H7 (cell line): ENCODE measurements at places on chromosomes 2 and 18.
A peak's percentile ranks its signal among the peaks of the same experiment; 100 is the strongest.

GRCh38 chr2:2294183-2294690 lies 36.8 kb downstream of the MYT1L start:
- DNase-seq, result no peak

DNA sequence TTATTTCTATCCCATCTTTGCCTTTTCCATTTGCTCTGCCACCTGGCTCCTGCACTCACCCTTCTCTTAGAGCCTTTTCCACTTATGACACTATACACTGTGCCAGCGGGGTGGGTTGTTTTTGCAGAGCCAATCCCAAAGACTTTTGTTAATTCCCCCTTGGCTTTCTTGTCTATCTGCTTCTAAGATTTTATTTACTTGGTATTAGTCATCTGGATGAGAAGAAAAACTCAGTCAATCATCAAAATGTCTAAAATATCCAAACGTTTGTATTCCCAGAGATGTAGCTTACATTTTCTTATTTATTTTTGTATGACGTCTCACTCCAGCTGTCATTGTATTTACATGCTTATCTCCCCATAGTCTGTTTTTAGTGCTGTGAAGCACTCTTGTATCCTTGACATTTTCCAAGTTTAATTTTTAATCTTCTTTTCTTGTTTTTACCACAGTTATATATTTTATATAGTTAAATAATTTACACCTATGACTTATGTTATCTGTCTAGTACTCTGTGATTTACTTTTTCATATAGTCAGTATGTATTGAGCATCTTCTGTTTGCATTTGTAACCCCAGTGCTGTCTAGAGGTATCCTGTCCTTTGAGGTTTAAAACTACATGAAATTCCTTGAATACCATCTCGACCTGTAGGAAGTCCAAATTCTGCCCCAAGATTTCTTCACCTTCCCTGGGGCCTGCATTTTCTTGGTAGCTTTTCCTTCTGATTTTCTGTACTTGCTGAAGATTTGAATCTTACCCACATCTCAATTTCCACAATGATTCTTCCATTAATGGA lies 55.1 kb downstream of the COL4A3 start:
- DNase-seq, result no peak

GRCh38 chr18:42996824-42997223 lies 118.7 kb downstream of the RIT2 start:
- no peak for DNase-seq

DNA sequence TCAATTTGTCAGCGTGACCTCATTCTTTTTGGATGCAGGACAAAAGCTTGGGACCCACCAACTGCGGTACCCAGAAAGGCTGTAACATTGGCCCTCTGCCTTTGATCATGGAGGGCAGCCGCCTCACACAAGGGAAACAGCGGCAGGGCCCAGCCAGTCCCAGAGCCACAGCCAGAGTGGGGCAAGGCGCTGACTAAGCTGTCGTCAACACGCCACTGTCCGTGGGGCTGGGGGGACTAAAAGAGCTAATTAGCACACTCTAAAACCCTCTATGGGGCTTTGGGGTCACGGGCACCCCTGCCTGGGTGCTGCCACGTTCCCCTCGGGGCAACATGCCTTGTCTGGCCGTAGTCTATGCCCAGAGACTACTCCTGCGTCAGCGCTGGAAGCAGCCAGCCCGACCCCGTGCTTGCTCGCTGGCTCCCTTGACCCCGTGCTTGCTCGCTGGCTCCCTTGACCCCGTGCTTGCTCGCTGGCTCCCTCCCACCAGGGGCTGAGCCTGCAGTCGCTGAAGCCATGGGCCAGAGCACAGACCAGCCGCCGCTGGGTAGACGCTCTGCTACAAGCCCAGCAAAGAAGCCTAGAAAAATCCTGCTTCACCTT lies 598.4 kb downstream of the MBD2 start:
- DNase-seq, result no peak

GRCh38 chr2:224925810-224926100 lies 116.5 kb downstream of the DOCK10 start:
- no peak for DNase-seq

DNA sequence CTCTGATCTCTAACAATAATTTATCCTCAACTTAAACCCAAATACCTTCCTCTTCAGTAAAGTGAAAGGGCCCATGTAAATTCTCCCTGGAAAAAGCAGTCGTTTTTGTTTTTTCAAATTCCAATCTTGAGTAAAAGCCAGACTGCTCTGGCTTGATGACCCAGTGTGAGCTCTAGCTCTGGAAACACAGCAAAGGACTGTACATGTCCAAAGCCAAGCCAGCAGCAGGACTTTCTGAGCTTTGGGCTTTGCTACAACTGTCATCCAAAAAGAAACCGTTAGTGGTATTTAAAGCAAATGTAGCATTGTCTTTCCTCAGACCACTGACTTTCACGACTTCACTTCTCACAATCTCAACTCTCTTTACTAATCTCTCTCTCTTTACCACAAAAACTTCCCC lies 25.4 kb downstream of the SH3YL1 start:
- DNase-seq, result no peak

DNA sequence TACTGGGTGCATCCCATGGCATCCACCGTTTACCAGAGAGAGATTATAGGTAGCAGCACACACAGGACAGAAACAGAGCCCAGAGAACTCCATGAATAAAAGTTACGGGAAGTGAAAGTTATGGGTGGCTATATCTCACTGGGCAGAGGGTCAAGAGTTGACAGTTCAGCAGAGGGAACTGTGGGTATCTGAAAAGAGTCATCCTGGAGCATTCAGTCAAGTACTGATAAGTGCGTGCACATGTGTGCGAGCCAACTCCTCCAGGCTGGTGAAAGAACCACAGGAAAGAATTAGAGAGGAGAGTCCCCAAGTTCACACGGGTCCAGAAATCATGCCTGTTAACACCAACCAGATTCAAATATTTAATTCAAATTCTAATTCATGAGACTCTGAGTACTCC lies 1588.2 kb downstream of the LRP1B start:
- no peak for DNase-seq

DNA sequence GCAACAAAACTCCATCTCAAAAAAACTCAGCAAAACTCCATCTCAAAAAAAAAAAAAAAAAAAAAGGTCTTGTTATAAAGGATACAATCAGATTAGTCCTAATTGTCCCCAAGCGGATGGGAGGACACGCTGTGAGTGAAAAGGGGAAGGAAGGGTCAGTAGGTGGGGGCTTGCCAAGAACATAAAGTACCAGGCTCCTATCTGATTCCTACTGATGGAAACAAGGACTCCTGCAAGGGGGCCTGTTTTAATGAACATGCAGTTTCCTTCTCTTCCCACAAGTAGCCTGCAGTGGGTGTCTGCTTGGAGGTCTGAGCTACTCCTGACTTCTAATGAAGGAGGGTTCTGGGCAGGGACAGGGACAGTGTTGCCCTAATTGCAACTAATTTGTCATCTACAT lies 7.9 kb downstream of the SCG2 start:
- DNase-seq, result peak; percentile 19

- DNase-seq, result no peak
Observed at GRCh38 chr2:46188041-46188716, 109.0 kb upstream of the EPAS1 start.

GRCh38 chr2:207926133-207926988 lies 99.0 kb downstream of the PLEKHM3 start:
- no peak for DNase-seq

- no peak for DNase-seq
Observed at GRCh38 chr2:173934895-173935294, 30.3 kb downstream of the SP3 start.

GRCh38 chr2:68185541-68186164 lies 28.0 kb downstream of the PNO1 start:
- DNase-seq, result peak; percentile 21

GRCh38 chr18:48073211-48073930 lies 142.9 kb upstream of the SMAD2 start:
- peak; percentile 59 for DNase-seq

DNA sequence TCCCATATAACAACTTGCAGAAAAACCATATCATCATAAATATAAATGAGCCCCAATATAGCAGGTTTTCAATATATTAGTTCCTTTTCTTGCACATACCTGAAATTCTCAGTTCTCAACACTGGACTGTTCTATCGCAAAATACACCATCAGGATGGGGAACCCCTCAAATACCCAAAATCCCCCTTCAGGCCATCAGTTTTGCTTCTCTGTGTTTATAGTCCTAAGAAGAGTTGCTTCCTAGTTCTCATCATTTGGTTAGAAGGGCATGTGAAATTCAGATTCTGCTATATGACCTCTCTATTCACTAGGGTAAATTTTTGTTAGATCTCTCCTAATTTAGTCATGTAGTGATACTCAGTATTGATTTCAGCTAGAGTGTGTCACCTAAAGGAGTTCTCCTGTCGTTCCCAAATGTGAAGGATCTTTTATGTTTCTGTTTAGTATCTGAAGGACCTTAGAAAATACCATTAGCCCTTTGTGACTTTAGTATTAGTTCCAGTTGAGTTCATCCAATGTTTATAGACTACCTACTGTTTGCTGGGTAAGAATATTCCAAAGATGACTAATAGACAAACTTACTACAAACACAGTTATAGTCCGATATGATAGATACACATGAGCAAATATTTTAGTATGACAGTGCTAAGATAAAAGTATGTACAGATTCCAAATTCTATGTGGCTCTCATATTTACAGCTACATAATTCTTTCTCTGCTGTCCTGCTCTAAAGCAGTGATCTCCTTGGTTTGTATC lies 115.8 kb downstream of the TTC27 start:
- DNase-seq, result no peak

- DNase-seq, result no peak
Observed at GRCh38 chr2:213089438-213089837, 62.0 kb downstream of the IKZF2 start.

DNA sequence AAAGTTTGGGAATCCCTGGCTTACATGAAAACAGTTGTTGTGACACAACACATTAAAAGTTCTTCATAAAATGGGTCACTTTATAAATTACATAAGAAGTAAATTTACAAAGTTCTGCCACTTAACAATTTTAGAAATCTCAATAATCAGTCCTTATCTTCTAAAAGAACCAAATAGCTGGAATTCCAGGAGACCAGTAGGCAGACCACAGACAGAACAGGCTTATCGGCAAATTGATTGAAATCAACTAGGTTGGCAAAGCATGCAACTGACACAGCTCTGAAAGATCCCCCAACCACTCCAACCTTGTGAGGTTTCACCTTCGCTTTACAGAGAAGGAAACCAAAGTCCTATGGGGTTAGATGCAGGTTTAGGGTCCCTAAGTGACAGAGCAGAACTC lies 103.0 kb downstream of the DNER start:
- DNase-seq, result no peak

- DNase-seq, result no peak
Observed at GRCh38 chr2:53475321-53475720, 292.3 kb upstream of the CHAC2 start.

GRCh38 chr2:212712991-212713390 lies 174.4 kb upstream of the ERBB4 start:
- DNase-seq, result no peak

DNA sequence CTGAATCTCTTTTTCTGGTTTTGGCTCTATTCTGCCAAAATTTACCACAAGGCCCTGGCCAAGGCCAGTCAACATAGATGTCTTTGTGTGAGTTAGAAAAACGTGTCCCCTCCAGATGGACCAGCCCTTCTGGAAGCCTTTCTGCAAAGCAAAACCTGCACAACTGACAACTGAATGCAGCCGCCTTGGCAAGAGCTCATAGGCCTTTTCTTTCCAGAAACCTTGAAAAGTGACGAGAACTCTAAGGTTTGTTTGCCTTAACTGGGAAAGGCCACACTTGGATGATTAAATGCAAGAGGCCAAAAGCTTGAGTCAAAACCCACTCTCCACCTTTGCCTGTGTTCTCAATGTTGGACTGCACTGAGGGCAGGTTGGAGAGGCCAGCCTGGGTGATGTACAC lies 103.9 kb downstream of the COLEC12 start:
- no peak for DNase-seq

DNA sequence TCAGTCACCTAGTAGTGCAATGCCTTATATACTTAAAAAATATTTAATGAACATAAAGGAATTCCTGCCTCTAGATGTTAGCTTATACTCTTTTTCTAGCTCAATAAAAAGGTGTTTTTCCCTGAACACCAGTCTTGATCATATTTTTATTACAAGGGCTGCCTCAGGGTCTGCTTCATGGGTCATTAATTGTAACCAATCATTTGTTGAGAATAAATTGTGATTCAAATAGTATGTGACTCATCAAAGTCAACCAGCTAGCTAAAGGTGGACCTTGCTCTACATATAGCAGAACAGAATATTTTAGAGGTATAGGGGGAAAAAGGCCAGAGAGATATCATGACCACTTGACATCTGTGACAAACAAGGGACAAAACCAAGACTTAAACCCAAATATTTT lies 114.0 kb downstream of the PIK3C3 start:
- DNase-seq, result no peak

DNA sequence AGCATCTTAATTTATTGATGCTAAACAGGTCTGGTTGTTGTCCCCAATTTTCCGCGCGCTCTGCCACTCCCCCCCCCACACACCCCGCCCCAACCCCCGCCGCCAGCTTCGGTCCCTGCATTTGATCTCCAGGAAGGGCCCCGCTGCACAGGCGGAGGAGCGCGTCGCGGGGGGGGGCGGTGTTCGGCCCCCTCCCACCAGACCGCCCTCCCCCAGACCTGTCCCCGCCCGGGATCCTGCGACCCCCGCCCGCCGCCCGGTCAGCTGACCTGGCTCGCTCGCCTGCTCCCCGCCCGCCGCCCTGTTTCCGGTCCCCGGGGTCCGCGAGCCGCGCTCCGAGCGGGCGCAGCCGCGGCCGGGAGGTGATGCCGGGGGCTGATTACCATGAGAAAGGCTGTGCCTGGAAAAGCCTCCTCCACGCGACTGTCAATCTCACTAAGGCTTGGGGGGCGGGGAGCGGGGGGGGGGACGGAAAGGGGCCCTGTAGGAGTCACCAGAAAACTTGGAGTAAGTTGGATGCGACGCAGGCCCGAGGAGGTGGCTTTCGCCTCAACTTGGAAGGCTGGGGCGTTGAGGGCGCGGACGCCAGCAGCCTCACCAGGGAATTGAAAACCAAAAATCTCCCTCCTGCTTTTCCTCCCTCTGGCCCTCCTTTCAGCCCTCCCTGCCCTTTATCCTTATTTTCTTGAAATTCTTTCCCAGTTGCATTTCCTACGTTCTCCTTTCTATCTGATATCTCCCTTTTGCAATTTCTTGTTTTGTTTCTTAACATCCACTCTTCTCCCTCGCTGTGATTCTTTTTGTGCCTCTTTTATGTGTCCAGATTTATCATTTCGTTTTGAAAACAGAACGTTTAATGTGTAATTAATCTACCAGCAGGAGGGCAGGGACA lies 4.4 kb upstream of the ZEB2 start:
- DNase-seq, result peak; percentile 88

DNA sequence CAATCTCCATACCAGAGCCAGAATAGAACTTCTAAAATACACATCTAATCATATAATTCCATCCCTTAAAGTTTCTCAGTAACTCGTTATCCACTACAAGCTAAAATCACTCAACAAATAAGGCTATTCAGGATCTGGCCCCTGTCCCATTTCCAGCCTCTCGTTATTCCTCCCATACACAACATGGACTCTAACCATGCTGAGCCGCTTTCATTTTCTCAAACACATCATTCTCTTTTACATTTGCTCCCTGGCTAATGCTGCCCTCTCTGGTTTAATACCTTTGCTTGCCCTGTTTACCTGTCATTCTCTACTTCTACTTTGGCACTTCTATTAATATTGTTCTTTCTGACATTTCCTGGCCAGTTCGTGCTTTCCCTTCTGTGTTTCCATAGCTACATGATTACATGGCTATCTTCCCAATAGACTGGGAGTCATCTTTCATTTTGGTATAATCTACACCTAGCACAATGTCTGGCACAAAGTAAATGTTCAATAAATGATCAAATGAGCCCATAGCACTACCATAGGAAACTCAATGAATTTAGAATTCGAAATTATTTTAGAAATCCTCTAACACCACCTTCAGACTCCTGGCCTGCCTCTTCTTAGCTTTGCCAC lies 163.6 kb upstream of the VRK2 start:
- no peak for DNase-seq
